ENCODE measurements at places on chromosomes 3 and 15. TPM values are rescaled to one million over a fixed set of nuclear protein-coding genes. Genes with fewer than 3 reads are reported as not detected.

Gene SEC11A
- total RNA-seq, result 82.3 TPM

Gene OXTR
- total RNA-seq, result 1.1 TPM

Gene SACM1L
- total RNA-seq, result 56.0 TPM

Gene SOX14
- total RNA-seq, result not detected

Gene TMEM44
- 4.4 TPM for total RNA-seq

Gene DNAJB8
- not detected for total RNA-seq

Gene PLA2G4F
- not detected for total RNA-seq

Gene LRTM1
- not detected for total RNA-seq

Gene TGM4
- not detected for total RNA-seq

Gene HHATL
- total RNA-seq, result not detected

Gene TM6SF1
- total RNA-seq, result 5.6 TPM

Gene RTP2
- total RNA-seq, result not detected

Gene BCHE
- total RNA-seq, result not detected

Gene SUSD5
- not detected for total RNA-seq

Gene CHMP2B
- total RNA-seq, result 26.2 TPM

GRCh38 chr3:7038394-7038793 lies 177.5 kb downstream of the GRM7 start:
- no peak for DNase-seq

DNA sequence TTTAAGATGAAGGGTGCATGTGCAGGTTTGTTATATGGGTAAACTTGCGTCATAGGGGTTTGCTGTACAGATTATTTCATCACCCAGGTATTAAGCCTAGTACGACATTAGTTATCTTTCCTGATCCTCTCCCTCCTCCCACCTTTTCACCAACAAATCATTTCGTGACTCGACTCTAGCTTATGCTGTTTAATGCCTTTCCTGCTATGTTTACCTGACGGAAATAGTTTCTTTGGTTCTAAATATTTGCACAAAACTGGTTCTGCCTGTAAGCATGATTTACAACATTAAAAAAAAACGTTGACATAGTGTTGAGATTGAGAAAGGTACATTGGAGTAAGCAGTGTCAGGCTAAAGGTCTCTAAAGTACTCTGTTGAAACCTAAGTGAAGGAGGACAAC lies 2.4 kb downstream of the GNL3 start:
- DNase-seq, result no peak

DNA sequence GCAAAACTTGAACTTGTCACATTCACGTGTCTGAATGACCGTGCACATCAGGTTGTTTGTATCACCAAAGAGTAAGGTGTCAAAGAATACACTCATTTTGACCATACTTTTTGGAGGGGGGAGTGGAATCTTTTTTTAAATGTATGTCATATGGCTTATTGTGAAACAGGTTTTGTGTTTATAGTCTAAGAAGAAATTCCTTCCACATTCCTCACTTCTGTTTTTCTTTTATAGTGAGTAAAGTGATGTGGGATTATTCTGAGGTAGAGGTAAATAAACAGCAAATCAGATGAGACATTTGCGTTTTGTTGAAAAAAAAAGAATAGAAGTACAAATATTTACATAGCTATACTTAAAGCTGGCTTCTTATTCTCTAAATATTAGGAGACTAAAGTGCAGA lies 33.0 kb downstream of the SRP14 start:
- no peak for DNase-seq

GRCh38 chr15:28929200-28929599 lies 43.4 kb downstream of the APBA2 start:
- DNase-seq, result no peak

DNA sequence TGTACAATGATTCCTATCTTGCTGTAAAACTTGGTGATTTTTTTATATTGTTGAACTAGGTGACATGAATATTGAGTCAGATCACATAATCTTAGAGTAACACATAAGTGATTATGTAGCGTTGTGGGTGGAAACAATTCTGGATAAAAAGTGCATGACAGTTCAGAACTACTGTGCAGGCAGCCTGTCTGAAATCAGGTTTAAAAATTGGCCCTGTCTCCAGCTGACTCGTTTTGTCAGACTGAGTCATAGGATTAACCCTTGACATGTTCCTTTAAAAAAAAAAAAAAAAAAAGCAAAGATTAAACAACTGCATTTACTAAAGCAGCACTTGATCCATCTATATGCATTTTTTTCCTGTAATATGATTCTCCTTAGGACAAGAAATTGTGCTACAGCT lies 160.0 kb upstream of the CGNL1 start:
- DNase-seq, result peak; percentile 6

DNA sequence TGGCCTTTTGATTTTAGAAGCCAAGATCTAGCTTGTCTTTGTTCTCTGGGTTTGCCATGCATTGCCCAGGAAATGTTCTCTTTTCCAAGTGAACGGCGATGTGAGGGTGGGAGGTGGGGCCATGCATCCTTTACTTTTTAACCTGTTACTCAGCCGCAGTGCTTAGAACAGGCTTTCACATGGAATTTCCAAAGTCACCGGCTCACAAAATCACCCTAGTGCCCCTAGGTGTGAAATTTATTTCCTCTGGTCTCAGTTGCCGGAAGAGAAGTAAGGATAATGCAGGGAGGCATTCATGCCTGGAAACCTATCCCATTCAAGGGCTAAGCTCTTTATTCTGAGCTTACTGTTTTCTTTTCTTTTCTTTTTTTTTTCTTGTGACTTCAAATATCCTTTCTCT lies 93.2 kb downstream of the CACNA2D3 start:
- DNase-seq, result no peak

- DNase-seq, result no peak
Observed at GRCh38 chr3:195168009-195168762, 102.8 kb downstream of the XXYLT1 start.

GRCh38 chr15:63458794-63459395 lies 45.5 kb upstream of the USP3 start:
- no peak for DNase-seq

GRCh38 chr3:70614111-70614510 lies 301.7 kb upstream of the MDFIC2 start:
- no peak for DNase-seq

DNA sequence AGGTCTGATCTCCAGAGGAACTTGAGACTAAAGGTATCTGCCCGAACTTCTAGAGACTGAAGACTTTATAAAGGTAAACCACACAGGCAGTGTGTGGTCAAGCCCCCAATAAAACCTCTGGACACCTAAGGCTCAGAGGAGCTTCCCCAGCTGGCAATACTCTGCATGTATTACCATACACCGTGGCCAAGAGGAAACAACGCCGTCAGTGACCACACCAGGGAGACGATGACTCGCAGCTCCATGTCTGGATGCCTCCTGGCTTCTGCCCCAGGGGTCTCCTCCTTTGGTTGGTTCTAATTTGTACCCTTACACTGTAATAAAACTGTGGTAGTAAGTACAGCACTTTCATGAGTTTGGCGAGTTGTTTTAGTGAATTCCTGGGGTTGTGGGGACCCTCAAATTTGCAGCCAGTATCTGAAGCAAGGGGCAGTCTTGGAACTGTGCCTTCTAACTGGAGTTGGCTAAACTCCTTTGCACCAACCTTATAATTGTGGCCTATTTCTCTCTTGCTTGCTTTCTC lies 32.1 kb upstream of the BCL2L10 start:
- DNase-seq, result no peak

GRCh38 chr3:51386159-51386851 lies 1.2 kb downstream of the MANF start:
- DNase-seq, result no peak

DNA sequence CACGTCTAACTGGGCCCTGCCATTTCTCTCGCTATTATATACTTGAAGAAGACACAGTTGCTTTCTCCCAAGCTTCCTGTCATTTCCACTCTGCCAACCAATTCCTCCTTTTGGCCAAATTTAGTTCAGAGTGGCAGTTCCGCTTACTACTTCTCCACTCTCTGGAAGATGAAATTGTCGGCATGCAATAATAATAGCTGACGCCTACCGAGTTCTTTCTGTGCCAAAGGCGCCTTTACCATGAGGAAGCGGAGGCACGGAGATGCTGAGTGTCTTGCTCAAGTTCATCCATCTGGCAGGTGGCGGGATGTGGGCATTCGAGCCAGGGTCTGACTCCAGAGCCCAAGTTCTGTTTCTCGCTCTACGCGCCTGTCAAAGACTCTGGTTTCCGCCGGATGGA lies 14.6 kb upstream of the NRROS start:
- no peak for DNase-seq

- DNase-seq, result no peak
Observed at GRCh38 chr3:134872440-134873388, 77.7 kb downstream of the EPHB1 start.

DNA sequence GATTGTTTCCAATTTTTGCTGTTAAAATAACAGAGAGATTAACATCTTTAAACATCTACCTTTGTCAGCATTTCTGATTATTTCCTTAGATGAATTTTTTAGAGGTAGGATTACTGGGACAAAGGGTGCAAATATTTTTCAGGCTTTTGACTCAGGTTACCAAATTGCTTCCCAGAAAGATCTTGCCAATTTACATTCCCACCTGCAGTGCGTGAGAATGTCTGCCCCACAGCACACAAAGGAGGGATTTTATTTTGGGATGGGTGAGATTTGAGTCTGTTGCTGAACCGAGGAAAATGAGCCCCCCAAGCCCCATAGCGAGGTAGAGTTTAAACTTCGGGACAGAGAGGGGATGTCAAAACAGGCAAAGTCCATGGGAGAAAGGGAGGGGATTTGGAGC lies 25.9 kb upstream of the RNU6-1 start:
- no peak for DNase-seq

- DNase-seq, result no peak
Observed at GRCh38 chr3:12327021-12327420, 38.2 kb downstream of the PPARG start.

GRCh38 chr3:49482766-49483165 lies 12.7 kb downstream of the DAG1 start:
- no peak for DNase-seq

DNA sequence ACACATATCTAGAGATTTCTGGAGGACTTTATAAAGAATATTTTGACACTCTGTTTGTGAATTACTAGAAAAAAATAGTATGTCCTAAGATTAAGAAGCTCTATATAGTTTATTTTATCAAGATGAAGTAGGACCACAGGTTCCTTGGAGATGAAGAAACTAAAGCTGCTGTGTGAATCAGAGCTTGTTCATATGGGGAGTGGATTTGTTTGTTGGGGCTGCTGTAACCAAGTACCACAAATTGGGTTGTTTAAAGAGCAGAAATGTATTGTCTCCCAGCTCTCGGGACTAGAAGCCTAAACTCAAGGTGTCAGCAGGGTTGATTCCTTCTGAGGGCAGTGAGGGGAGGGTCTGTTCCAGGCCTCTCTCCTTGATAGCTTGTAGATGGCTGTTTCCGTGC lies 270.6 kb upstream of the UMPS start:
- DNase-seq, result no peak

Data from activated CD8-positive, alpha-beta T cell treated with anti-CD3 and anti-CD28 coated beads for 36 hours (primary cell).